ENCODE measurements at places on chromosomes 11 and 22.

- DNase-seq = no peak
Observed at GRCh38 chr11:62953811-62954210, 31.0 kb downstream of the SLC22A6 start.

DNA sequence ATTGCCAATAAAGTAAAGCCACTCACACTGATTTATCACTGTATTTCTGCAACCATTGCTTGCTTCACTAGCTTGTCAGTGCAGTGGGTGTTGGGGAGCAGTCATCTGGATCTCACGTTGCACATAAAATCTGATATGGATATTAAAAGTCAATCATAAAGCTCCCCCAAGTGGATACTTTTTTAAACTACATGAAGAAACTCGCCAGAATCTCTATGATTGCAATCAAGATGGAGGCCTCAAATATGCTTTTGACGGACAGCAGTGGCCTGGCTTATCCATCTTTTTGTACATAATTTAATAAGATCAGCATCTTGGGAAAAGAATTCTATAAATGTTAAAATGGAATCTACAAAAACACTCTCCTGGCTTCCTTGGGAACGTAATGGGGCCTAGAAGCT is 137.7 kb downstream of the WT1 start:
- DNase-seq = no peak

DNA sequence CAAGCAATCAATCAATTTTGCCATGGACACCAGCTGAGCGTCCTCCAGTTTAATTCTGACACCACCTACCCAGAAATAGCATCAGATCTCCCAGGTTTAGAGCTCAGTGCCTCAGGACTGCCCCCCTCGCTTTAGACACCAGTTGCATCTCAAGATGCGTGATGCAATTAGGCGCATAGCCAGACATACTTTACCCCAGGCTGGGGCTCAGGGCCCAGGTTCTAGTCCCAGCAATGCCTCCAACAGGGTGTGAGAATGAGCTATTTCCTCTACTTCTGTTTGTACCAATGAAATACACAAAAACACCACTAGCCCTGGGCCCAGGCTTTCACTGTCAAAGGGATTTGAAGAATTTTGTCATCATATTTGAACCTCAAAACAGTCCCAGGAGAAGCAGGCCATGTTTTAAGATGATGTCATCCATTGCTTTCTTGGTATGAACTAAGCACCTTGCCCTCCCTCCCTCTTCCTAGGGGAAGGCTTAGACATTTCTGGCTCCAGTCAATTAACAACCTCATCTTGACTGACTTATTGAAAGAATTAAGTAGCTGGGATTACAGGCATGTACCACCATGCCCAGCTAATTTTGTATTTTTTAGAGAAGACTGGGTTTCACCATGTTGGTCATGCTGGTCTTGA is 61.5 kb upstream of the INCENP start:
- DNase-seq = no peak

- DNase-seq = no peak
Observed at GRCh38 chr22:49583341-49583740, 244.3 kb downstream of the BRD1 start.

DNA sequence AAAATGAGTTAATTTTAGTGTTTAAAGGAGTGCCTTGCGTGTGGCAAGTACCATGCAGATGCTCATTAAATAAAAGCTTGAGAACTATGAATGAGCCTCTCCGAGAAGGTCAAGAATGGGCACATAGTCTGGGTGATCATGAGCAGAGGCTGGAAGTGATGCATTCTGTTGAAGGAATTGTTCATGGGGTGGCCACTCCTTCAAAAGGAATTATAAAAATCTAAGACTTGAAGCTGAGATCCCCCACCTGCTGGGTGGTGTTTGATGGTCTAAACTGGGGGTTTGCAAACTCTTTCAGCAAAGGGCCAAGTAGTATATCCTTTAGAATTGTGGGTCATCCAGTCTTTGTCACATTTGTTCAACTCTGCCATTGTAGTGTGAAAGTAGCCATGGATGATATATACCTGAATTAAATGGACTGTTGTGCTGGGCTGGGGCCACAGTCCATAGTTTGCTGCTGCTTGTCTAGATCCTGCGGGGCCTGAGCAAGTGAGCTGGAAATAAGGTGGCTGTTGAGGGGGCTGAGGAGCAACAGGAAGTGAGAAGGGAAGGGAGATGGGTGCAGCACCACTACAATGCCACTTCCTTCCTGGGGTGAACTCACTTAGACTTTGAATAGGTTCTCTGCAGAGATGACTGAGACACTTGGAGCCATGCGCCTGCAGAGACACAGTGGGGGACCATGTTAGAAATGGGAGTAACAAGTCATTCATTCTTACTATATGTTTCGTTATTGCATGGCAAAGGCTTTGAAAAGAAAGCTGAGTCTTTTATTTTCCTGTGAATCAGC is 179.0 kb downstream of the SNX19 start:
- DNase-seq = no peak

GRCh38 chr11:29324328-29324727 is 692.5 kb downstream of the KCNA4 start:
- DNase-seq = no peak

DNA sequence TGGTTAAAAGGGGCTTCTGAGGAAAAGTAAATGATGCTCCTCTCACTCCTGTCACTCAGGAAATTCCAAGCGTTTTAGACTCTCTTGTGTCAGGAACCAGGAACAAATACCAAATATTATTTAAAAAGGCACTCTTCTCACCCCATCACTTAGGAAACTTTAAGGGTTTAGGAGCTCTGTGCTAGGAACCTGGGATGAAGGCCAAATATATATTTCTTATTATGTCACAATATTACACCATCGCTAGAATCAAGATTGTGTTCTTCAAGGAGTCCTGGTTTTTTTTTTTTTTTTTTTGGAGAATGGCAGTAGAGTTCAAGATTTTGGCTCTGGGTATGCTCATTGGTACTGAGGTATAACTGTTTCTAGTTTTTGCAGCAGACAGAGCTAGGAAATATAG is 79.0 kb upstream of the HEPHL1 start:
- DNase-seq = no peak

- DNase-seq = peak; percentile 47
Observed at GRCh38 chr22:26671317-26672059, 14.1 kb downstream of the MIAT start.

DNA sequence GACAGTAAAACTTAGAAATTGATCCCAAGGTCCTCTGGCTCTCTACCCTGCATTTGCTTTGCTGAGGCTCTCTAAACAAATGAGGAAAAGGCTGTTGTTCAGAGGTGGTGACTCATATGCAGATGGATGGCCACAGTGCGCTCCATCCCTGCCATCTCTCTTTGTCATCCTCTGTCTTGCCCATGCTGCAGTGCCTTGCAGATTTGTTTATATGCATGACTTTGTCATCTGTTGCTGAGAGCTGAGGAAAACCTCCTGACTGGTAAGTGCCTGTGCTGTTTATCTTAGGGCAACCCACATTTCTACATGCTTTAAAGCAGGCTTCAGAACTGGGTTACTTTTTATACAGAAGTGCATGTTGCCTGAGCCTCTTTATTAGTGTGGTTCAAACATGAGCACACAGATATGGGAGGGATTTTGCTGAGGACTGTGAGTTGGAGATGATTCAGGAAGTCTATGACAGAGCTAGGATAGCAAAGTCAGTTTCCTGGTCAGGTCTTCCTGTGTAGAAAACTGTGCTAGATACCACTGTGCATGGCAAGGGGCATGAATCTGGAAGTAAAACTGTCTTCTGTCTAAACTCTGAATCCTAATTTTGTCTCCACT is 57.4 kb downstream of the JAM3 start:
- no peak for DNase-seq

GRCh38 chr11:95102733-95103132 is 13.1 kb downstream of the ENDOD1 start:
- no peak for DNase-seq

DNA sequence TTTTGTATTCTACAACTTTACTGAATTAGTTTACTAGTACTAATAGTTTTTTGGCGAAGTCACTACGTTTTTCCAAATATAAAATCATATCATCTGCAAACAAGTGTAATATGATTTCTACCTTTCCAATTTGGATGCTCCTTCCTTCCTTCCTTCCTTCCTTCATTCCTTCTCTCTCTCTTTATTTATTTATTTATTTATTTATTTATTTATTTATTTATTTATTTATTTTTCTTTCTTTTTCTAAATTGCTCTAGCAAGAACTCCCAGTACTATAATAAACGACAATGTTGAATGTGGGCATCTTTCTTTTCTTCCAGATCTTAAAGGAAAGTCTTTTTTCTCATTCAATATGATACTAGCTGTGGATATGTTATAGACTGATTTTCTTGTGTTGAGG is 656.0 kb upstream of the LUZP2 start:
- DNase-seq = no peak

DNA sequence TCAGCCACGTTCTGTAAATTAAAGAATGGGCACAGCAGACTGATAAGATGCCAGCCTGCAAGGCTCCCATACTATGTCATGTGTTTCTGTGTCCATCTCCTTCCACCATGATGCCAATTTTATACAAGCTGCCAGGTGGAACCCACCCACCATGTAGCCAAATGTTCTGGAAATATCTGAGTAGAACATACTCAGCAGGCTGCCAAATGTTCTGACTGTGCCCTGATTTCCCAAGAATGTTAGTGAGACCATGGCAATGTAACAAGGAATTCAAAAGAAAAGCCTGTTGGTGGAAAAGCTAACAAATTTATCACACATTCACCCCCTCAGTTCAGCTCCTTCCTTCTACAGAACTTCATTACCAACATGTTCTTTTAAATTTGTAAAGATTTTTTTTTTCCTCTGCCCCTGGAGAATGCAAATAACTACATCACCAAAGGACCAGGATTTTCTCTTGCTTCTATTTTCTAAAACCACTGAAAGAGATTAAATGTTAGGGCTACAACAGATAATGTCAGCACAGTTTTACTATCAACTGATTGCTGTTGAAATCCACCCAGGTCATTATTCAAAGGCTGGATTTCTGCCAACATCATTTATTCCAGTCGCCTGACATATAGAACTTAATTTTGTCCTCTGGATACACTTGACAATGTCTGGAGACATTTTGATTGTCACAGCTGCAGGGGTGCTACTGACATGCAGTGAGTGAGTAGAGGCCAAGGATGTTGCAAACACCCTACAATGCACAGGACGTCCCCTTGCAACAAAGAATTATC is 3.1 kb downstream of the DMC1 start:
- DNase-seq = no peak

- no peak for DNase-seq
Observed at GRCh38 chr11:113623114-113623513, 83.0 kb downstream of the TMPRSS5 start.

DNA sequence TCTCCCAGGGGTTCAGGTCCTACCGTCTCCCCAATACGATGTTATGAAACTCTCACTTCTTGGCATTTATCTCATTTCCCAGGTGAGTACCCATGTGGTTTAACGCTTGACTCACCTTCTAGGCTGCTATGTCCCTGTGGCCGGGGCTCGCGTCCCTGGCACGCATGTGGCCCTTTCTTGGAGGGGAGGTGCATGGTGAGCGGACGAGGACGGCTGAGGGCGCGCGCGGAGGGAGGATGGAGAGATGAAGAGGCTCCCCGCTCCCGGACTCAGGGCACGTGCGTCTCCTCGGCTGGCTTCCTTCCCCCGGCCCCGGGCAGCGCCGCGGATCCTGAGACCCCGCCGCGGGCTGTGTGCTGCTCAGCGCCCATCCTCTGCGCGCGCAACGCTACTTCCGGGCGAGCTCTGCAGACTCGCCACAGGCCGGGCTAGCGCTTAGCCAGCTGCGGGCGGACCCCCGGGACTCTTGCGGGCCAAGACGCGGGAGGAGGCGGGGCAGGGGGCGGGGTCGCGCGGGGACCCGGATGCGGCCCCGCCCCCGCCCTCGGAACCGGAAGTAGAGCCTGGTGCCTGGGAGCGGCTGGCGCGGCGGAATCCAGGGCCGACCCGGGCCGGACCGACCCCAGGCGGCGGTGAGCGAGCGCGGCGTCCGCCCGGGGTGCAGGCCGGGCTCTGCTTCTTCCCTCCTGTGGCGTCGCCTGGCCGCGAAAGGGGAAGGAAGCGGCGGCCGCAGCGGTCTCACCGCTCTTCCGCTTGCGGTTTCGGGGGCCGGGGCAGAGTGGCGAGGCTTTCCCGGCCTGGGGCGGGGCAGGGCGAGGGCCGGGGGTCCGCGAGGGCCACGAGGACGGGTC is at the start of gene CTTN:
Gene CTTN (plus strand): TSS at position 547 of the 851 bp plus-strand sequence. CDS start 8,769 bp downstream, outside the sequence.
- peak; percentile 42 for DNase-seq

- no peak for DNase-seq
Observed at GRCh38 chr11:102933627-102934026, 21.9 kb downstream of the MMP13 start.

- DNase-seq = no peak
Observed at GRCh38 chr11:134349802-134350355, 18.1 kb downstream of the GLB1L2 start.

- DNase-seq = no peak
Observed at GRCh38 chr11:11731311-11732083, 109.7 kb upstream of the GALNT18 start.

DNA sequence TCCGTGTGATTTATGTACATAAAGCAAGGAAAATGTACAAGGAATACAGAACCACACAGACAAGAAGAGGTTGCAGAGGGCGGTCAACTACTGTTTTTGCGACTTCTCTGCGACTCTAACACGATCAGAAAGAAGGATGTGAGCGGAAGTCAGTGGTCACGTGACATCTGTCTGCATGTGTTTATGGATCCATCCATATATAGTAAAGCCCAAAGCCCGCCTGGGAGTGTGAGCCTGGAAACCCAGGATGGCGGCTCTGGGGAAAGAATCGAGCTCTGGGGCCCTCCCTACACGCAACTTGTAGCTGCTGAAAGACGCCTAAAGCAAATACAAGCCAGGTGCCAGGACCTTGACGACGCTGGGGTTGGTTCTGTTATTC is 8.8 kb downstream of the OSBPL5 start:
- DNase-seq = no peak

DNA sequence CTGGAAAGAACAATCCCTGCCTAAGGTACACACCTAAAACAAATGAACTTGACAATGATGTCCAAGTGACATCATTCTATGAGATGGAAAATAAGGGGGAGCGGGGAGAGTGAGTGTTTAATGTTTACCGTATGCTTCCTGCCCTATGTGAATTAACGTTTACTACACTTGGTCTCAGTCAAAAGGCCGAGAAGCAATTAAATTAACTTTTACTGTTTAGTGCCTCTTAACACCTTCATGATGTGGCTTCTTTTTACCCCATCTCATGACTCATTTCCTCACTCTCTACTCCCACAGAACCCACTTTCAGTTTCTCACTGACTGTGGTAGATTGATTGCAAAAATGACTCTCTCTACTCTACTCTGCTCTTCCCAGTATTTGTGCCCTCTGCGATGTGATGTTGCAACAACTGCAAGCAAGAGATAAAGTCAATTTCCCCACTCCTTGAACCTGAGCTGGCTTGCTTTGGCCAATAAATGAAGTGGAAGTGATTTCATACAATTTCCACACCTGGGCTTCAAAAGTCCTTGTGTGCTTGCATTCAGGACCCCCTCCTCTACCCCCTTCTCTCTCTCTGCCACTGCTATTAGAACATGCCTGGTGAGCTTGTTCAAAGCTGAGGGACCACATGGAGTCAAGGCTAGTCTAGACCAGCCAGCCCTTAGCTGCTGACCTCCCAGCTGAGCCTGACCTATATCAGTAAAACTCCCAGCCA is 11.6 kb upstream of the ALKBH3 start:
- DNase-seq = peak; percentile 57
